ENCODE measurements at places on chromosomes 12 and 14.

- DNase-seq: no peak
These were observed 33.3 kb downstream of the ITPR2 start for GRCh38 chr12:26799741-26800140.

DNA sequence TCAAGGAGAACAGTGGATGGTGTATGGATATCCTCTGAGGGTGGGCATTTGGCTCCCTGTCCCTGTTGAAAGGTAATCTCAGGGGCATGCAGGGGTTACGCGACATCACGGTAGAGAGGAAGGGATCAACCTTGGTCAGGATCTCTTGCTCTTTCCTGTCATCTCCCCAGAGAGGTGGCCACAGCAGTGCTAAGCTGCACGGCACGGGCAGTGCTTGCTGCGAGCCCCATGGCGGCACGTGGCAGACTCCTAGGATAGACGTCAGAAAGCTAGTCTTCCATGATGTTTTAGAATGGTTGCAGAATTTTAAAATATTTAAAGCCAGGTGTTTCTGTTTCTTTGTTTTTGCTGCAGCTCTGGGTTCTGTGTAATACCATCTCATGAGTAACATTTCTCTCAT lies 41.0 kb downstream of the DYNC1H1 start:
- no peak for DNase-seq

GRCh38 chr14:49614196-49614595 lies 6.2 kb downstream of the RPL36AL start:
- no peak for DNase-seq

DNA sequence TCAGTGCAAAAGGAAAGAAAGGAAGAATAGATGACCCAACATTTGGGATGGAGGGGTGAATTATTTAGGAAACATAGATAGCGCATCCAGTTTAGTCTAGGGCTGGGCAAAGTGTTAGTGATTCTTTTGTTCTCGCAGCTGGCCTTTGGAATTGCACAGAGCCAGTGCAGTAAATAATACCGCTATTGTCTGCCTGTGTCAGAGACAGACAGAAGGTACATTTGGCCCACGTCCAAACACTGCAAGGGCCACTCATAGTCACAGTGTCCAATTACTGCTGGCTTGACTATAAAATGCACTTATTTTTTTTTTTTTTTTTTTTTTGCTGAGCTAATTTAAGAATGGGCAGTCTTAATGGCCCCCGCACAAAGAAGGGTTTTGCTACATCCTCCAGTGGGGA lies 638.6 kb downstream of the BCL11B start:
- DNase-seq: no peak

GRCh38 chr12:116382686-116383530 lies 105.4 kb upstream of the MED13L start:
- DNase-seq: no peak

GRCh38 chr12:11628353-11628752 lies 21.1 kb upstream of the ETV6 start:
- no peak for DNase-seq

DNA sequence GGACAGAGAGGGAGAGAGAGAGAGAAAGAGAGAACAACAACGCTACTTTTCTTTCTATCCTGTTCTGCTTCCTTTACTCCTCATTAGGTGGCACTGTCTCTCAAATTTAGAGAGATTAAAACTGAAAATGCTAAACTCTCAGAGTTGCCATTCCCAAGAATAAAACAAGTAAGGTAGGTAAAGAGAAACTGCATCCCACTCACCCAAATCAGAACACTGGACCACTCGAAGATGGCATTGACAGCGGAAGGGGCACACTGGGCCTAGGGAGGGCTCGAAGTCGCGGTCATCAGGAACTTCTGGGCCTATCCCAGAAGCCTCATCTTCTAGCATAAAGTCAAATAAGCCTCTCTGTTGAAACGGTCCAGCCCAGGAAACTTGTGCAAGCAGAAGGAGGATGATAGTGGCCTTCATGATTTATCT lies 4.5 kb downstream of the DCN start:
- DNase-seq: no peak

GRCh38 chr14:106613256-106613655 lies 1086.9 kb downstream of the TMEM121 start:
- no peak for DNase-seq

DNA sequence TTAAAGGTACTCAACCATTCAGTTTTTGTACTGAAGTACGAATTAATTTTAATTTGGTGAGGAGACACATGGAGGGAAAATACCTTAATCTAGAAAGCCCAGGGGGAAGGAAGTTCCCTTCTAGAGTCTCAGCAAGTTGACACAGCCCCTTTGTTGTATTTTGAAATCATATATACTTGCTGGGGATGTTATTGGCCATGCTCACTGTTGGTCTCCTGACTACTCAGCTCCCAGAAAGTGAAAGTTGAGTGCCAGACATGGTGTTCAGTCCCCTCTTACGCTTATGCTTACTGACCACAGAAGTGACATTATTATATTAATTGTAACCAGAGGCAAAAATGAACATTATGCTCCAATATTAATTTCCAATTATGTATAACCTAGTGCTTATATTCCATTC lies 28.1 kb downstream of the ARF6 start:
- DNase-seq: no peak

- no peak for DNase-seq
These were observed 525.3 kb upstream of the TBX3 start for GRCh38 chr12:115209230-115209629.

DNA sequence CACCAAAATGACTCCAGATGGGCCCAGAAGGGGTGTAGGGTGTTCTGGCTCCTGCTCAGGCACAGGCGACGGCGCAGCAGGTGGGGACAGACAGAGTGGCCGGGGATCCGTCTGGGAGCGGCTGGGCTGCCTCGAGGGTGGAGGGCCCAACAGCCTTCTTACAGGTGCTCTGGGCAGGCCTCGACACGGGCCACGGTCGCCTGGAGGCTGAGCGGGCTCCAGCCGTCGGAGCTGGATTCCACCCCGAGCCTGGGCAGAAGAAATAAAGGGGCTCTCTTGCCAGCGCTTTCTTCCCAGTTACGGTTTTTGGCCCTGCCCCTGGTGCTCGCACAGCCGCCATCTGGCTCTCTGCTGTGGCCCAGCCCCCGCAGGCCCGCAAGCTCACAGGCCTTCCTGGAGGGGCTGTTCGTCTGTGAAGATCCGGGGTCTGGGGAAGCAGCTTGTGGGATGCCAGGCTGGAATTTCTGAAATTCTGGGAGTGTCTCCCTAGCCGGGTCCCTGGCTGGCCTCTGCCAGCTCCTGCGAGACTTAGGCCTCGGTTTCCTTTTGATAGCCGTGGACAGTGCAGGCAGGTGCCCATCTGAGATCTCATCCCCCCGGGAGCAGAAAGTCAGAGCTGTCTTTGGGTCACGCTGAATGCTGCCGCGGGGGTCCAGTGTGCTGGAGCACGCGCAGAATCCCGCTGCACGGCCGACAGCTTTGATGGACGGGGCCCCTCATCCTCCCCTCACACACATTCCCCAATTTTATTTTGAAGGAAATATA lies 122.7 kb downstream of the PAPOLA start:
- no peak for DNase-seq

- no peak for DNase-seq
These were observed 19.7 kb upstream of the IFT81 start for GRCh38 chr12:110104188-110105094.

DNA sequence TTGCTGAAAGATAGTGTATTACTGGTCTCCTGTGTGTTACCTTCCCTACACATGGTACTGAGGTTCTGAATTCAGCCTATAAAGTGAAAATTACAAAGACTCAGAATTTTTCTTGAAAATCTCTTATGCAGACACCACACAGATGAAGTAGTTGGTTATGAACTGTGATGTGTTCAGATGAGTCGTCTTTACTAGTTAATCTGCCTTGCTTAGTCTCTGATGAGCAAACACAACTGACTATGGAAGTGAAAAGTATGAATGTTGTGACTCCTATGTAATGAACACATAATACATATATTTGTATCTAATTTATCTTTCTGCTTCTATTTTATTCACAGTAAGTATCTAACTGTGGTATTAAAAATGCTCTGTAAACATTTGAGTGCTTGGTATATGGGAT lies 4.7 kb downstream of the MTERF2 start:
- DNase-seq: no peak

- DNase-seq: no peak
These were observed 135.3 kb downstream of the PAPOLA start for GRCh38 chr14:96637521-96637920.

- no peak for DNase-seq
These were observed 3.9 kb downstream of the ANO4 start for GRCh38 chr12:100798286-100799160.

DNA sequence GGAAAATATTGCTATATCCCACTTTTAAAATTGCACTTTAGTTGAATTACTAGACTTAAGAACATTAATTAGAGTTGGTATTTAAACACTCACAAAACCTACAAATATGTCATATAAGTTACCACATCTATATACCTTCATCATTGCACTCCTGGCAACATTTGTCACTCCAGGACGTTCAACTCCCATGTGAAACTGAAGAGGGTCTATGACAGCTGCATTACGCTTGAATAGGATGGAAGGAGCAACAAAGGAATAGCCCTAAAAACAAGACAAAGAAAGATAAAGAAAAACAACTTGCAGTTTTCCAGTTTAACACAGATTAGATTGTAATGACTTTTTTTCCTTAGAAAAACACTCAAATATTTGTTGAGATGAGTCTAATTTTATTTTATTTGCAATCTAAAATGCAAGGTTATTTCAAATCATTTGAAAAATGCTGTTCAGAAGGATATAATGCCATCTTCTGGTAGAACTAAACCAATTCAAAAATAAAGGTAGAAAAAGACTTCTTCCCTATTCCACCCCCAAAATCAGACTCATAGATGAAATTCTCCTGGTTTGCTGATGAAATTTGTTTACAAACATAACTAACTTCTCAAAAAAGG lies 84.3 kb upstream of the TTC7B start:
- DNase-seq: no peak

GRCh38 chr12:101078536-101079285 lies 131.3 kb downstream of the SLC5A8 start:
- no peak for DNase-seq

GRCh38 chr14:72708708-72709475 lies 185.0 kb downstream of the DPF3 start:
- no peak for DNase-seq

DNA sequence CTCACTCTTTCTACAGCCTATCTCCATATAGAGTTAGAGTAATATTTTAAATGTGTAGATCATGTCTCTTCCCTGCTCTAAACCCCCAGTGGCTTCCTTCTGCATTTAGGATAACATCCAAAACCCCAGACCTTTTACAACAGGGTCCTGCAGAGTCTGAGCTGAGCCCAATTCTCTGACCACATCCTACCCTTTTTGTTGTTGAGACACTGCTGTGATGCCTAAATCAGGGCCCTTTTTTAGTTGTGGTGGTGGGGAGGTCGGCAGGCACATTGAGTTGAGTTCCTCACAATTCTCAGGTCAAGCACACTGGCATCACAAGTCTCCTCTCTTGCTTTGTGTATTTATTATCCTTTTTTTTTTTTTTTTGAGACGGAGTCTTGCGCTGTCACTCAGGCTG lies 1.8 kb upstream of the DDX47 start:
- no peak for DNase-seq

- DNase-seq: no peak
These were observed 14.0 kb upstream of the C12orf71 start for GRCh38 chr12:27096420-27096819.

GRCh38 chr12:123761841-123762714 lies at the start of gene DNAH10:
Gene DNAH10 (plus strand): TSS chr12:123762301. CDS start chr12:123762337, 36 bp downstream.
- peak; percentile 24 for DNase-seq

DNA sequence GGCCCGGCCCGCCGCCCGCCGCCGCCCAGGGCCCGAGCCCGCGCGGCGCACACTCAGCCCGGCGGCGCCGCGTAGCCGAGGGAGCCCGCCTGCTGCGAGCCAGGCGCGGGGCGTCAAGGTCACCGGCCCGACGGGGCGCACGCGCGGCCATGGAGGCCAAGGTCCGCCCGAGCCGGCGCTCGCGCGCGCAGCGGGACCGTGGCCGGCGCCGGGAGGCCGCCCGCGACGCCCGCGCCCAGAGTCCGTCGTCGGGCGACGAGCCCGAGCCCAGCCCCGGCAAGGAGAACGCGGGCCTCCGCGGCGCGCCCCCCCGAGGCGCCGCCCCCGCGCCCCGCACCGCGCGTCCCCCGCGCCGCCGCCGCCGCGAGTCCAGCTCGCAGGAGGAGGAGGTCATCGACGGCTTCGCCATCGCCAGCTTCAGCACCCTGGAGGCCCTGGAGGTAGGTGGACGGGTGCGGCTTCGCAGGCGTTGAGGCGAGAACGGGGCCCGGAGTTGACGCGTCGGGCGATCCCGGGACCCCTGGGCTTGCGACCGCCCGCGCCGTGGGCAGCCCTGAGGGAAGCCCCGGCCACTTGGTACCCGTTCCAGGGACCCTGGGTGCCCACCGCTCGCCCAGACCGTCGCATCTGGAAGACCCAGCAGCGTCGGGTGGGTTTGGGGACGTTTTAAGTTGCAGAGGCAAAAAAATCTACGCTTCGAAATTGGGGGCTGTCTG lies 629 bp downstream of the FBRSL1 start:
- no peak for DNase-seq

DNA sequence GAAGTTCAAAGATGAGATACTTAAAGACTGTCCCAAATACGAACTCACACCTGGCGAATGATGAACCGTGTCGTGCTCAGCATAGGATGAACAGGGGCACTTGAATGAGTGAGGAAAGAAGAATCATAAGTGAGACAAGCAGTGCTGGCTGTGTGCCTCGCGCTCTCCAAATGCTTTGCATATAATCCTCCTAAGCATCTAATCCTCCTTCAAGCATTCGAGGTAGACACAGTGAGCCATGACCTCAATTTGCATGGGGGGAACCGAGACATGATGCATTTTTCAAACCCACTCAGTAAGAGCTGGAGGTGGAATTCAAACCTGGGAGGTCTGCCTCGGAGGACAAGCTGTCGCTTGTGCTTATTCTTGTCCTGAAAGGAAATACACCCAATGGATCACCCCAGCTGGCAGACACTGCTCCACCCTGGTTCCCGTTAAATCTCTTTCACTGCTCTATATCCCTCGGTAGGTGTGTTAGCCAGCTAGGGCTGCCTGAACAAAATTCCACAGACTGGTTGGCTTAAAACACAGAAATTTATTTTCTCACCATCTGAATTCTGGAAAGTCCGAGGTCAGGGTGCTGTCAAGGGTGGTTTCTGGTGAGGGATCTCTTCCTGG lies 274.0 kb downstream of the SLC15A4 start:
- no peak for DNase-seq

GRCh38 chr14:104598910-104599273 lies 5.7 kb downstream of the TMEM179 start:
- DNase-seq: no peak

- DNase-seq: no peak
These were observed 5.3 kb downstream of the PHETA1 start for GRCh38 chr12:111363578-111363977.

GRCh38 chr12:99450036-99450630 lies 197.4 kb upstream of the GARIN6 start:
- DNase-seq: no peak

GRCh38 chr12:57190037-57190436 lies 26.6 kb upstream of the NXPH4 start:
- no peak for DNase-seq

- DNase-seq: no peak
These were observed 306.1 kb upstream of the RGS6 start for GRCh38 chr14:71625891-71626701.

GRCh38 chr12:59164226-59164625 lies 243.9 kb upstream of the LRIG3 start:
- no peak for DNase-seq

Data from activated CD4-positive, alpha-beta T cell treated with anti-CD3 and anti-CD28 coated beads, Interleukin-2, amount 50 U/mL, for 4 hours (primary cell).